Right forelimb (tissue), 1 donor: ENCODE measurements at places on chromosomes 3 and 15.

DNA sequence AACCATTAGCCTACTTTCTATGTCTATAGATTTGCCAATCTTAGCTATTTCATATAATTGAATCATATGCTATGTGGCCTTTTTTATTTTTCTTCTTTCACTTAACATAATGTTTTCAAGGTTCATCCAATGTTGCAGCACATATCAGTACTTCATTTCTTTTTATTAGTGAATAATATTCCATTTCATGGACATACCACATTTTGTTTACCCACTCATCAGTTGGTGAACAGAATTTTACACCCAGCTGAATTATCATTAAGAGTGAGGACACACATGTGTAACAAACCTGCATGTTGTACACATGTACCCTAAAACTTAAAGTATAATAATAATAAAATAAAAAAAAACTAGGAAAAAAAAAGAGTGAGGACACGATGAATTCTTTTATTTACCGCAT is 81.7 kb upstream of the C3orf80 start:
- DNase-seq, result no peak

- no peak for DNase-seq
These were observed 546.2 kb downstream of the GRM7 start for GRCh38 chr3:7407107-7407506.

- no peak for DNase-seq
These were observed 463.6 kb upstream of the NR2F2 start for GRCh38 chr15:95866711-95867440.

DNA sequence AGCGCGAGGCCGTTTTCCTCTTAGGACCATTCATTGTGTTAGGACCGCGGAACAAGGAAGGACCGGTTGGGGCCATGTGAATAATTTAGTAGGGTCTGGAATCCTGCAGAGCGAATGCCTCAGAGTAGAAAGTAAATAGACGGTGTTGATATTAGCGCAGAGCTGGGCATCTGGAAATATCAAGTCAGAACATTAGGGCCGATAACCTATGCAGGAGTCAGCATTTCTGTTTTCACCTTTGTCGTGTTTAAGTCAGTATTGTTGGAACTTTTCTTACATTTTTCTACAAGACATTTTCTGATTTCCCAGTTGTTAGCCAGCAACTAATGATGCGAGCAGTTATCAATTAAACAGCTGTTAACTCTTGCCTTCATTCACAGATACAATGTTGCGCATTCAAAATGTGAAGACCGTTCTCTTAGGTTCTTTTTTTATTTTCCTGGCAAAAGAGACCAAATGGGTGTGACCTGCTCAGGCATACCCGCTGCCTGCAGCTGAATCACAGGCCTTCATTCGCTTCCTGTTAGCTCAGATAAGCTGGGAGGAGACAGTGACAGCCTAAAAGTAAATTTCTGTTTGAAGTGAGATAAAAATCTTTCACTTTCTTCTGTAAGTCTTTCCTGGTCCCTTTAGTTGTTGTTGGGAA is 966 bp upstream of the PKM start:
- no peak for DNase-seq
